ENCODE measurements at places on chromosomes 1 and 21. TPM values are rescaled to one million over a fixed set of nuclear protein-coding genes. Genes with fewer than 3 reads are reported as not detected.

The DCAF6 gene
- 74.7 TPM for total RNA-seq

The CTSK gene
- 7.7 TPM for total RNA-seq

The FCRL1 gene
- not detected for total RNA-seq

The KRTAP19-7 gene
- not detected for total RNA-seq

The LMX1A gene
- not detected for total RNA-seq

The BEND5 gene
- 1.1 TPM for total RNA-seq

The CD101 gene
- total RNA-seq: not detected

The CAMK2N1 gene
- total RNA-seq: 10.2 TPM

DNA sequence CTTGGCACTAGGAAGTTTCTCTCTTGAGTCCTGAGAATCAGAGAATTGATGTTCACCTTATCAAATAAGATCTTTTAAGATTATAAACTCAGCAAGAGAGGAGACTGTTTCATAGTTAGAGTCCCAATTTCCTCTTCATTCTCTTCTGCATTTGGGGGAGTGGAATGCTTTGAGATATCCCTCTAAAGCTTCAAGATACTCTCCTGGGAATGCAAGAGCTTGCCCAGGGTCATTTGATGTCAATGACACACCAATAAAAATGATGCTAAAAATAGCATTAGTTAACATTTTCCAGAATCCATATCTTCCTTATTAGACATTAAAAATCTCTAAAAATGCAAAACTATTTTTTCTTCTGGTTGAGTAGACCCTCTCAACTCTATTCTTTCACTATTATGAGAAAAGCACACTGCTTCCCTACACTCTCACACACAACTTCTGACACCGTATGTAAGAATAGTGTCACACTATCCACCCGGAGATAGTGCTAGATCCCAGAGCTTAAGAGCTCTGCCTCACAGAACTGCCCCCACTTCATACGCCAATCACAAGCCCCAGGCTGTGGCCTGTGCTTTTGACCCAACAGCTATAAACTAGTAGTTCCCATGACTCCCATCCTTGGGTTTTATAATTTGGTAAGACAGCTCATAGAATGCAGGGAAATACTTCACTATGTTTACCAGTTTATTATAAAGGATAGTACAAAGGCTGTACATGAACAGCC is 399.9 kb upstream of the RUNX1 start:
- no peak for DNase-seq

GRCh38 chr1:230175163-230175747 is 108.2 kb downstream of the GALNT2 start:
- no peak for DNase-seq

DNA sequence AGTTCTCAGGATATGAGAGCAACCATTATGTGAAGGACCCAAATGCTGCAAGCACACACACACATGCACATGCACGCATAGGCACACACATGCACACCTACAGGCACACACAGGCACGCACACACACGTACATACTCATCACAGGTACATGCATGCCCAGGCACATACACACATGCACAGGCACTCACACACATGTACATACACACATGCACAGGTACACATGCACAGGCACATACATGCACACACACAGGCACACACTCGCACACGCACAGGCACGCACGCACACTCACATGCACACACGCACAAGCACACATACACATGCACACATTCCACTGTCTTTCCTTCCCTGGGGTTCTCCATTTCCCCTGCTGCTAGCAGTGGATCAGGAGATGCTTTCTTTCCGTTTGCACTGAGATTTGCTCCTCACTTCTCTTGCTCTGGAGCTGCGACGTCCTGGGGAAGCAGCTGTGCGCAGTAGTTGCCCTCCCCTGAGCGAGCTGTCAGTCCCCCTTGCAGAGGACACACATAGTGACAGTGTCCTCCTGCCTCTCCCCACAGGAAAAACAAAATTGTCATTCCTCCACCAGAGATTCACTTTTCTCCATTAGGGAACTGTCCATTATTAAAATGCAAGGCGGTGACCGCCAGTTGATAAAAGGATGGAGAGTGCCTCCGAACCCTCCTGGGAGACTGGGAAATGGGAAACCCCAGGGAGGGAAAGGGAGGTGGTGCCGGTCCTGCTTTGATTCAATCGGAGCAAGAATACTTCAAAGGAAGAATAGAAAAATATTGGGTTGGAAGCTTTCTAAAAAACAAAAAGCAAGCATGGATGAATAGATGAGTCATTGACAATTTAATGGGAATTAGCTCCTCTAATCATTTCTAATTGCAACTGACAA is 69.5 kb downstream of the WDR4 start:
- no peak for DNase-seq

- DNase-seq: peak; percentile 84
These were observed 21.0 kb downstream of the CNIH4 start for GRCh38 chr1:224377676-224378006.

DNA sequence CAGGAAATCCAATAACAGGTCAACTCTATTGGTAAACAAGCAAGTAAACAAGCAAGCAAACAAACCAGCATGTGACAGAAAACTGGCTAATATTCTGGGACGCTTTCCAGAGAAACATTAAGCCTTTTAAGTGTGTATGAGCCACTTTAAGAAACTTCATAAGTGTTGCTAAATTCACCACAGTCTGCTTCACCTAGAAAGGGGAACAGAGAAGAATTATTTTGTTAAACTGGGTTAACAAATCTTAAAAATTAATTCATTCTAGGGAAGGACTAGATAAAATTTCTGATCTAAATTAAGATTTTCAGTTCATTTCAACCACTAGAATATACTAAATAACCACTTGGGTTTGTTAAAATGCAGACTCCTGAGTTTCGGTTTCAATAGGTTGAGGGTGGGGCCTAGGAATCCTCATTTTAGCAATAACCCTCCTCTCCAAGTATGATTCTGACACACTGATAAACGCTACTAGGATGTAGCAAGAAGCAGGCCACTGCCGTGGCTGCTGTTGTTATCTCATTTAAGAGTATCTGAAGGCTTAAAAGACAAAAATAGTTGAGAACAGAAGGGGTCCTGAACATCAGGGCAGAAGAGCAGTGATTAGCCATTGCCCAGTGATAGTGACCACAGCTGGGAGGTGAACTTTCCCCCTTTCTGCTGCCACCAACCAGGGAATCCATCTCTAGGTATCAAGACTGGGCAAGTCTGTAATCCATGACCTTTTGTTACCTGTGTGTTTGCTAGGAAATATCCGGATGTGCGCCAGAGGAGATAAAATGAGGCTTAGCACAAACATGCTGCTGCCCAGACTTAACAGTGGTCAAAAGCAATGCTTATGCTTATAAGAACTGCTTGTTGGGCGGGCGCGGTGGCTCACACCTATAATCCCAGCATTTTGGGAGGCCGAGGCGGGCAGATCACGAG is 11.2 kb downstream of the CREG1 start:
- DNase-seq: no peak

DNA sequence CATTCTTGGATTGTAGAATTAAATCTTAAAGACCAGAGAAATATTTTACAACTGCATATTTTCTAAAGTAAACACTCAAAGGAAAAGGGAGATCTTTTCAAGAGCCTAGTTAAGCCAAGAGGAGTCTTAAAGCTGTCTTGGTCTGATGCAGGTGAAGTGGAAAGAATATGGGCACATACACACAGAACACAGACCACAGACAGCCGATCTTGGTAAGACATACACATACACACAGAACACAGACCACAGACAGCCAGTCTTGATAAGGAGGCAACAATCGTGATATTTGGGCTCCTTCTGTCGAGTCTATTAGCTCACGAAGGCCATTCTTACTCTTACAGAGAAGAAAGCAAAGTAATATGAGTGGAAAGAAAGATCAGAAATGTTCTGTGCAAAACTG is 1153.9 kb upstream of the TMPRSS15 start:
- no peak for DNase-seq

DNA sequence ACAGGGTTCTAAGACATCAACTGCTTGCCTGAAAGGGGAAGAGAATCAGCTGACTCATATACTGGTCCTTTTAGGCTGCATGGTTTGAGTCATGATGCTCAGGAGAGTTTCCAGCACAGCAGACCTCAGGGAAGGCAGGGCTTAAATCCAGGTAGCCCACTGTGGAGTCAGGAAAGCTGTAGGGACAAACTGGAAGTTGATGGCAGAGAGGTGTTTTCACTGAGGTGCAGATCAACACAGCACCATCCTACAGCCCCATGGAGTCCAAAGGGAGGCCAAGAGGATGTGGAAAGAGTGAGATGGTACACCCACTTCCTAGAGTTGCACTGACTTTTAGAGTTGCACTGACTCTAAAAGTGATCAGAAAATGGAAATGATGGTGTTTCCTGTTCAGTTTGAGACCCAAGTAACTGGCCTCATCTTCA is 252.4 kb upstream of the DUSP10 start:
- DNase-seq: peak; percentile 85

- DNase-seq: no peak
These were observed 21.4 kb downstream of the COL6A1 start for GRCh38 chr21:46002841-46003574.

- no peak for DNase-seq
These were observed 25.6 kb upstream of the SLC30A1 start for GRCh38 chr1:211604548-211604947.

- no peak for DNase-seq
These were observed 15.7 kb downstream of the RNF19B start for GRCh38 chr1:32948905-32949304.

DNA sequence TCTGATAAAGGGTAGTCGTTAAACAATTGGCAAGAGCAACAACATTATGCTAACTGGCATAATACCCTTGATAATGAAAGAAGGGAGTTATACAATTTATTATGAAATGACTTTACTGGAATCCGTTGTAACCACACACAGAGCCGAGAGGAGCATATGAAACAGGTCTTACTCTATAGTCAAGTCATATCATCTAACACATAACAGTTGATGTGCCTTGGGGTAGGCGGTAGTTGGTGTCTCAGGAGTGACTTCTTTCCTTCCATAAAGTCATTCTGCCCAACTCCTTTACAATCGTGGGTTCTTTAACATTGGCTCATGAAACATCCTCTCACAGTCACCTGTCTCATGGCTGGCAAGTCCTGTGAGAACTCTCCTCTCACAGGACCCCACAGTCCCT is 225.2 kb downstream of the LTN1 start:
- no peak for DNase-seq

GRCh38 chr21:35195232-35195631 is 146.1 kb upstream of the RUNX1 start:
- no peak for DNase-seq

- no peak for DNase-seq
These were observed 52.2 kb upstream of the IRF2BP2 start for GRCh38 chr1:234662148-234662547.

DNA sequence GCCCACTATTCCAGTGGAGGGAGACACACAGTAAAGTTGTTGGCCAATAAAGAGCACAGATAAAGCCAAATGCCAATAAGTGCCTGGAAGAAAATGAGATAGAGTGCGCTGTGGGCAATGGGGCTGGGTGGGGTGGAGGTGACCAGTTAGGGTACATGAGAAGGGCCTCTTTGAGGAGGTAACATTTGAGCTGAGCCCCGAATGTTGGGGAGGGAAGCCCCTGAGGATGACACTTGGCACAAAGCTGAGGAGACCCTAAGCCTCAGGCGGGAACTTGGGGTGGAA is 979 bp downstream of the S100A9 start:
- DNase-seq: no peak

DNA sequence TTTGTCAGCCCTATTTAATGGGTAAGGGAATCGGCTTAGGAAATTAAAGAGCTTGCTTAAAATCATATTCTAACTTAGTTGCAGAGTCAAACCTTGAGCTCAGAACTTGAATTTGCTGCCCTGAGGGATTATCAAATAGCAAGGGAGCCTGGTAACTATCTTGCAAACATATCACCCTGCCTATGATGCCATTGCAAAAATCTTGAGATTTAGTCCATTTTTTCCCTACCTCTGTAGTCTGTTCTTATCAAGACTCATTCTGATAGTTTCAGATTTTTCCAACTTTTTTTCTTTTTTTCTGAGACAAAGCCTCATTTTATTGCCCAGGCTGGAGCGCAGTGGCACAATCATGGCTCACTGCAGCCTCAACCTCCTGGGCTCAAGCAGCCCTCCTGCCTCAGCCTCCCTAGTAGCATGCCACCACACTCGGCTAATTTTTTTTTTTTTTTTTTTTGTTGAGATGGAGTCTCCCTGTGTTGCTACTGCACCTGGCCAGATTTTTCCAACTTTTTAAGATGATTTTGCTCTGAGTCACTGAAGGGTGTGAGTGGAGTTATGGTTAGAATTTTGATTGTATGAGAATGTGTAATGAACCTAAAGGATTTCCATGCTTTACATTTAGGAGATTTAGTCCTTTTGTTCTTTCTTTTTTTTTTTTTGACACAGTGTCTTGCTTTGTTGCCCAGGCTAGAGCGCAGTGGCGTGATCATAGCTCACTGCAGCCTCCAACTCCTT is 12.2 kb downstream of the SARS1 start:
- DNase-seq: peak; percentile 30

GRCh38 chr1:91854852-91855534 is 31.0 kb downstream of the TGFBR3 start:
- DNase-seq: no peak

GRCh38 chr1:55575571-55576279 is 360.6 kb upstream of the USP24 start:
- no peak for DNase-seq

DNA sequence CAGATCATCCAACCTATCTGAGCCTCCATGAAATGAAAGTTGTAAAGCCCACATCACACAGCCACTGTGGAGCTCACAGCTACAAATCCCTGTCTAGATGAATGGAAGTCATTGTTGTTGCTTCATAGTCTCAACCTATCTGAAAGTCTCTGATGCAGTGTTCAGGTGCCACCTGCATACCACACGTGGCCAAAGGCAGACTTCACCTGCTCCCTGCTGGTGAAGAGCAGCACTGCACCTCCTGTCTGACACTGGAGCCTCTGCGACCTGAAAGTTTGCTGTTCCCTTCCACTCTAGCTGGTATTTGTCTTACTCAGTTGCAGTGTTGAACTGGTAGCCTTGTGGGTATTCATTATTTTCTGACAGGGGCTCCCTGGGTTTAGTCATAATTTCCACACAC is 18.4 kb downstream of the LORICRIN start:
- DNase-seq: no peak

- peak; percentile 27 for DNase-seq
These were observed 70.0 kb downstream of the PRKAA2 start for GRCh38 chr1:56715156-56715555.

- DNase-seq: no peak
These were observed 317.6 kb downstream of the PBX1 start for GRCh38 chr1:164876398-164877116.

GRCh38 chr1:18211764-18212163 is 104.2 kb downstream of the IGSF21 start:
- no peak for DNase-seq
